ENCODE measurements at places on chromosomes 1 and 21.

DNA sequence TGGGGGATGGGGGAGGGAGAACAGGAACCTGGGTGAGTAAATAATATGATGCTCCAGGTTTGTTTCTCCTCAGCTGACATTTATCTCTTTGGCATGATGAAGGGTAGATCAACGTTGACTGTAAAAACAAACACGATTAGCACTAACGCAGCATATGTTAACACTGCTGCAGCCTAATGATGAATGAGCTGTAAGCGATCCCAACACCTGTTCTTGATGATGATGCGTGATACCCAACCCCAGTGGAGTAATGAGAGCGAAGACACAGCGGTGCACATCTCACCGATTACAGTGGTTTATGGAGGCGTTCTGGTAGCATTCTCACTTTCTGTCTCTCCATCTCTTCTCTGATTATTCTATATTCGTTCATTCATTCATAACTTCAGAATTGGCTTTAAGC is 640.4 kb downstream of the USP25 start:
- no peak for DNase-seq

DNA sequence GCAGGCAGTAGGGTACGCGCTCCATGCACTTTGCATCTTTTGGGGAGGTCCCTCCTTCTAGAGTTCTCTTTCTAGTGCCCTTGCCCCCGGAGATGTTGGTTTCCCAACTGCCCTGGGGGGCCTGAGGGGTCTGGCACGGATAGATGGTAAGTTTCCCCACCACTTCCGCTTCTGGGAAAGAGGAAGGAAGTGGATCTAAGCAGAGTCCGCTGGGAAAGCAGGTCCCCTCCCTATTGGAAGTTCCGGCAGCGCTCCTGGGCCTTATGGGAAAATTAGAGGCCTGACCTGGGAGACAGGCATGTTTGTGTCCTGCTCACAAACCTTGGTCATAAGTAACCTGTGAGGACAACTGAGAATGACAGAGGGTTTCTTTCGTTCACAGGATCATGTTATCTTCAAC is 274.4 kb downstream of the RPS6KC1 start:
- no peak for DNase-seq

- no peak for DNase-seq
Observed at GRCh38 chr1:224542783-224543440, 73.2 kb upstream of the CNIH3 start.

GRCh38 chr1:201633811-201634210 is 94.9 kb downstream of the NAV1 start:
- no peak for DNase-seq

- no peak for DNase-seq
Observed at GRCh38 chr1:61956784-61957183, 214.5 kb downstream of the PATJ start.

DNA sequence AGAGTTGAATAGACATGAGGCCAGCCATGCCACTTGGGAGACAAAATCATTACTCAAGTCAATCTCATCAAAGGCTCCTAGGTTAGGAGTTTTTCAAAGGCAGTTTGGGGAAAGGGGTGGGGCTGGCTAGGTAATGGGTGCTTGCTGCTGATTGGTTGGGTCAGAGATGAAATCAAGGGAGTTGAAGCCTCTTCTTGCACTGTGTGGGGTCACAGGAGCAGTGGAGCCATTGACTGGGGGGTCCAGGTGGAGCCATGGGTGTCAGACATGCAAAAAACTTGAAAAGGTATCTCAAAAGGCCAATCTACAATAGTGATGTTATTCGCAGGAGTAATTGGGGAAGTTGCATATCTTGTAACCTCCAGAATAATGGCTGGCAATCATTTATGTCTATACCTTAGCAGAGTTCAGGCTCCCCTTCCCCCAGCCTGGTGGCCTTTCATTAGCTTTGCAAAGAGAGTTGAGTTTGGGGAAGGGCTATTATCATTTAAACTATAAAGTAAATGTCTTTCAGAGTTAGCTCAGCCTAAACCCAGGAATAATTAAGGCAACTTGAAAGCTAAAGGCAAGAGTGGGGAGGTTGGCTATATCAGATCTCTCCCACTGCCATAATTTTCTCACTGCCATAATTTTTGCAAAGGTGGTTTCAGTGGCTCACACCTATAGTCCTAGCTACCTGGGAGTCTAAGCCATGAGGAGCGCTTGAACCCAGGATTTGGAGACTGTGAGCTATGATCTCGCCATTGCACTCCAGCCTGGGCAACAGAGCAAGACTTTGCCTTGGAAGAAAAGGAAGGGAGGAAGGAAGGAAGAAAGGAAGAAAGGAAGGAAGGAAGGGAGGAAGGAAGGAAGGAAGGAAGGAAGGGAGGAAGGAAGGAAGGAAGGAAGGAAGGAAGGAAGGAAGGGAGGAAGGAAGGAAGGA is 7.8 kb upstream of the PINK1 start:
- no peak for DNase-seq

DNA sequence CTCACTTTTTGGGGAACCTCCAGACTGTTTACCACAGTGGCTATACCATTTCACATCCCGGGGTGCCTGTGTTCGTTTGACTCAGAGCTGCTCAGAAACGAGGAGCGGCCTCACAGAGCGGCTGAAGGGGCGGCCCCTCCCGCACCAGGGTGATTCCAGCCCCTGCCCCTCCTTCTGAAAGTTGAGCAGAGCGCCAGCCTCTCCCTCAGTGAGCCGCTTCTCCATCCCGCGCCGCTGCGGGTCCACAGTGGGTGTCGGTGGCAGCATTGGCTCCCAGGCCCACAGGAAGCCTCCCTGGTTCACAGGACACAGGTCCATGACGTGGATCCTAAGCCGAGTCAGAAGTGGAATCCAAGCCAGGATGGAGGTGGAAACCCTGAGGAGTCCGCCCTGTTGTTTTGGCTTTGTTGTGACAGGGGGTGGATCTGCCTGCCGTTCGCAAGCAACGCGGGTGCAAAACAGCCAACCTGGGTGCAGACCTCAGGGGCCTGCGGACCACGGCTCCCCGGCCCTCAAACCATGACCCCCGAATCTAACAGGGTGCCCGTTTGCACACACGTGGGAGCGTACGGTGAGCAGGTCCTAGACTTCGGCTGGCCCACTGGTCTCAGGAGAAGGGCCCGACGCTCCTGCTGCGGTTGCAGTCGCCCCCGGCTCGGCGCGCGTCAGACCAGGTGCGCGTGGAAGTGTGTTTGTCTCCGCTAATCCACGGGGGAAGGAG is 186.8 kb upstream of the ARHGEF16 start:
- DNase-seq, result no peak

All from nucleus accumbens (tissue), 56 donors.